ENCODE measurements at places on chromosomes 3 and 15.

DNA sequence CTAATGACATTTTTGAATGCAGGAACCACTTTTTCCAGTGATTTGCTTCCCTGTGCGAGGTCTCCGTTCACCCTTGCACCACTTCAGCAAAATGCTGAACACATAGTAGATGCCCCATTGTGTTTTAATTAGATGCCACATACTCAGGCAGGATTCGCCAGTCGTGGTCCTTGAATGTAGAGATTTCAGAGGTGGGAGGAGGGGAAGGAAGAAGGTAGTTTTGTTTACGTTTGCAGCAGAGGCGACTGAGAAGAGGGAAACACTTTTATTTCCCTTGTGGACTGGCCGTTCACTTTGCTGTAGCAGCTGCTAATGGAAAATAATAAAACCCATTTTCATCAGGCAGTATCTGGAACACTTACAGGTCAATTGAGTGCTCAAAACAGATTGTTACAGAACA is 262.8 kb upstream of the TBL1XR1 start:
- DNase-seq, result no peak

- no peak for DNase-seq
These were observed 88.3 kb upstream of the PRR23C start for GRCh38 chr3:139132976-139133375.

DNA sequence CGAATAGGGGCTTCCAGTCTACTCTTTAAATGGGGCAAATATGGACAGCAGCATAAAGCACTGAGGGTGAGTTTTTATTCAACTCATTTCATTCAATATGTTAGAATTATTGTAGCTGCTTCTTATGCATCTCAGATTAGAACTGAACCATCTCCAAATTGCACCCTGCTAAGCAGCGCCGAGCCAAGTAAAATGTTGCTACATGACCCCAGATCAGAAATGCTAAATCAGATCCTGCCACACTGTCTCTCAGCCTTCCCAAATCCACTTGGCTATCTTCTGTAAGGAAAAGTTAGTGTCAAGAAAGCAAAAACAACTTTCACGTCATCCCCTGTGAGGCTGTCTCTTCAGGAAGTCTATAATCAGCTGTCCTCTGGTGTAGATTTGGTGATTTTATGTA is 293.2 kb downstream of the CNTN4 start:
- no peak for DNase-seq

DNA sequence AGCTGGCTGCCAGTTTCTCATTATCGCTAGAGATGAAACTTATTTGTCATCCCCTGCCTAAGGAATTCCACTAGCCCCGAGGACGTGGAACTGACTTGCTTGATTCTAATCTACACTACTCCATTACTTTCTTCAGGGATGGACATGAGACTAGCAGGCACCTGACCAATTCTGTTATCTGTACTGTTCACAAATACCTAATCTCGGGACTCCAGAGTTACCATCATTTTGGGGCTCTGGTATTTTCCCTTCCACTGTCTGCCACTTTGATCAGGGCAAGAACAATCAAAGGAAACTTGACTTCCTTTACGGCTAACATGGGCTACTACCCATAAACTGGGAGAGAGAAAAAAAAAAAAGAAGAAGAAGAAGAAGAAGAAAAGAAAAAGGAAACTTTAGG is 27.8 kb downstream of the BMF start:
- DNase-seq, result no peak

DNA sequence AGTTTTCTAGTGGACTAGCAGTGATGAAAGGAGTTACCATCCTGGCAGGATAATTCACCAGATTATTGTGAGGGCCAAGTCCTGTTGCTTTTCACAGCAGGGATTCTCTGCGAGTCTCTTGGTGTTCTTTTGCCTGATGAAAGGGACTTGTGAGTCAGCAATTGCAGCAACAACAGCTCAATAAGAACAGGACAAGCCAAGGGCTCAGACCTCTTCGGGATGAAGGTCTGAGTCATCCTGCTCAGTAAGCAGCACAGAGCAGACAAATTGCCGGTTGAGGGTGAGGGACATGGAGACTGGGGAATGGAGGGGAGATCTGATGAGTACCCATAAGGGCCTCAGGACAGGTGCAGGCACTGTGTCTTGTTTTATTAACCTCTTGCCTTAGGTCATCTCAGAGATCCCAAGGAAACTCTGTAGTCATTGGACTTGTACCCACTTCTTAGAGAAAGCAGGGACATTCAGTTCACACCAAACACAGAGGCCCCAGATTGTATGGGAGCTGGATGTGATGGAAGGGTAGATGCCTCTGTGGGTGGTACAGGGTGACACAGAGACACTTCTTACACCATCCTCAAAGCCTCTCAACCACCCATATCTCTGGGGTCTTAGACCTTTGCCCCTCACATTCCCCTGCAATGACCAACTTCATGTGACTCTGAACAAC is 173.8 kb upstream of the TLE3 start:
- DNase-seq, result no peak

- DNase-seq, result no peak
These were observed 124.8 kb downstream of the LIPC start for GRCh38 chr15:58556541-58556940.

GRCh38 chr3:148289159-148289558 is 408.5 kb upstream of the AGTR1 start:
- no peak for DNase-seq
